Activated T-cell treated with anti-CD3 and anti-CD28 coated beads for 4 hours (primary cell): ENCODE measurements at places on chromosomes 1 and 21.

GRCh38 chr1:40064797-40065499 is 24.4 kb downstream of the CAP1 start:
- DNase-seq = no peak

GRCh38 chr1:84946631-84947030 is 50.3 kb downstream of the MCOLN2 start:
- no peak for DNase-seq

DNA sequence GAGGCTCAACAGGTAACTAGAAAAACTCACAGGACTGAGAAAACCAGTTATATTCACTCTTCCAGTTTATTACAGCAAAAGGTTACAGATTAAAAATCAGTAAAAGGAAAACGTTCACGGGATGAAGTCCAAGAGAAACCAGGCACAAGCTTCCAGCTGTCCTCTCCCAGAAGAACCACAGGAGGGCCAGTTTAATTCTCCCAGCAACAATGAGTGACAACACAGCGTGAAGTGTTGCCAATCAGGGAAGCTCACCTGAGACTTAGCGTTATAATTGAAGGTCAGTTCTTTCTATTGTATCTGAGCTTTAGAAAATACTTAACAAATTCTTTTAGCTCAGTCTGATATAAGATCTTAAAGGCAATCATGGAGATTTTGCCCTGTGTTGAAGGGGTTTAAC is 65.2 kb upstream of the TNR start:
- DNase-seq = no peak

DNA sequence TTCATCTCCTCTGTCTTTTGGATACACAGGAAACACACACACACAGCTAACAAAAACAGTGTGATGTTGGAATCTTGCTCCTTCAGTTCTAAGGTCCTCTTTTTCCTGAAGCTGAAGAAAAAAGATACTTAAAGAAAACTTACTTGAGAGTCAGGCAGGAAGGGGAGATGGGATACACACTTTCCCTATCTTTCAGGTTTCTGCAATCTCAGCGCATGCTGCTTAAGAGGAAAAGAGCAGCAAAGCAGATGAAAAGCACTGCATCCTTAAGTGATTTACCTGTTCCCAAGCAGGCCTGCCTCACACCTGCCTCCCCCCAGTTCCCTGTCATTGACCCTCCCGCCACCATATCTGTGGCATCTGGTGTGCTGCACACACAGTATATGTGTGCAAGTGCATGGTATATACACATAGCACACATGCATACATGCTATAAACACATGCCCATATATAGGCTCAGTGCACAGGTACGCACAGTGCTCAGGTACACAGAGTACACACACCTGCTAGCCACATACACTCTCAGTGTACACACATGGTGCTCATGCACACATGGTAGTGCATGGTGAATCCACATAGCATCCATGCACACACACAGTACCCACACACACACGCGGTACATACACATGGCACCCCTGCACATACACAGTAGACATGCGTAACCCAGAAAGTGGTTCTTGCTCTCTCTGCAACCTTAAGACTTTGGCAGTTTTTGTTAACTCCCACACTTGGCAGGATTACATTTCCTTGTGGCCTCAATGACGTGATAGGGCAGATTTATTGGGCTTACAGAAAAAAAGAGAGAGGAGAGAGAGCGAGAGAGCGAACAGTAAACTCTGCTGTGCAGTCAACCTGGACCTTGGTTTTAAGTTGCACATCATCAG is 166.9 kb downstream of the TOMM20 start:
- no peak for DNase-seq

DNA sequence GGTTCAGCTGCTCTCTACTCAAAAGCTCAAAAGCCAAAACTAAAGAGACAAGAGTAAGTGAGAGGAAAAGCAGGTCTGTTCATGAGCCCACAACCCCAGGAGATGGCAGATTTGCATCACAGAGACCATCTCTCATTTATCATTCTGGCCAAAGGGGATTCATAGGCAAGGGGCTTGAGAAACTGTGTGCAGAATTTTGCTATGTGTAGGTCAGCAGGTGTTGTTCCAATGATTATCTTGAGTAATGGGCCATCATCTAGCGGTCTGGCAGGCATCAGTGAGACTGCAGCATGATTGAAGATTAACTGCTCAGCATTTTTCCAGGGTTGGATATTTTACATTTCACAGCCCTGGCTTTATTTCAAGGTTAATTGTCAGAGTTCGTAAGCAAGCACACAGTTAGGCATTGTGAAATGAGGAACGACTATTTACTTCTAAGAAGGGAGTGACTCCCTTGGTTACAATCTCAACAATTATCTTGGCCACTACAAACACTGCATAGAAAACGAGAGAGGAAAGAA is 1204.6 kb upstream of the TMPRSS15 start:
- DNase-seq = no peak

DNA sequence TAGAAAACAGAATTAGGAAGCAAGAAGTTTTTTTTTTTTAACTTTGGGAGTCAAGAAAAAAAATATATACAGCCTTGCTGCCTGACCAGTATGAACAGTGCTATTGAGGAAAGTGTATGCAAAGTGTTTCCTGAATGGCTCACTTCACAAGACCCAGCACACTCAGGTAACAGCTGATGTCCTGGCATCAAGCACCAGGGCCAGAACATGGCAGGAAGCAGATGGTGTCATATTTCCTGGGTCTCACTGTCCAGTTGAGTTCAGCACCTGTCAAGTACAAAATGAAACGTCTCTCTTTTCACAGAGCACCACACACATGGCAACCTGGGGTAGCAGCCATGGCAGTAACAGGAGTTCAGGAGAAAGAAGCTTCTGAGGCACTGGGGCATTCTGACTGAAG is 372.3 kb downstream of the TTLL7 start:
- DNase-seq = no peak

- DNase-seq = no peak
Observed at GRCh38 chr1:3444298-3444697, 10.2 kb upstream of the ARHGEF16 start.

- no peak for DNase-seq
Observed at GRCh38 chr1:28129150-28129549, 40.7 kb upstream of the EYA3 start.

DNA sequence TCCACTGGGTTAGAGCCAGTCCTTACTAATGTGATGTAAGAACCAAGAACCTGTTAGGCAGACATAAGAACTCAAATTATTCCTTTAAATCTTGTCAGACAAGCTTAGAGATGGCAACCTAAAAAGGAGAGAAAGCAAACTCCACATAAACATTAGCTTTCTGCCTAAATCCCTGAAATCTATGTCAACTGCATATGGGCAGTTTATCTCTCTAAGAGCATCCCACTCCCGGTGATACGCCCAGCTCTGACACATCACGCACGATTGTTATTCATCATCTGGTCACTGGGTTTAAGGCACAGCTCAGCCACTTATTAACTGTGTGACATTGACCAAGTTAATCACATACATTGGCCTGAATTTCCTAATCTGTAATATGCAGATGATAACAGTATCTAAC is 323.7 kb downstream of the HHIPL2 start:
- DNase-seq = no peak

DNA sequence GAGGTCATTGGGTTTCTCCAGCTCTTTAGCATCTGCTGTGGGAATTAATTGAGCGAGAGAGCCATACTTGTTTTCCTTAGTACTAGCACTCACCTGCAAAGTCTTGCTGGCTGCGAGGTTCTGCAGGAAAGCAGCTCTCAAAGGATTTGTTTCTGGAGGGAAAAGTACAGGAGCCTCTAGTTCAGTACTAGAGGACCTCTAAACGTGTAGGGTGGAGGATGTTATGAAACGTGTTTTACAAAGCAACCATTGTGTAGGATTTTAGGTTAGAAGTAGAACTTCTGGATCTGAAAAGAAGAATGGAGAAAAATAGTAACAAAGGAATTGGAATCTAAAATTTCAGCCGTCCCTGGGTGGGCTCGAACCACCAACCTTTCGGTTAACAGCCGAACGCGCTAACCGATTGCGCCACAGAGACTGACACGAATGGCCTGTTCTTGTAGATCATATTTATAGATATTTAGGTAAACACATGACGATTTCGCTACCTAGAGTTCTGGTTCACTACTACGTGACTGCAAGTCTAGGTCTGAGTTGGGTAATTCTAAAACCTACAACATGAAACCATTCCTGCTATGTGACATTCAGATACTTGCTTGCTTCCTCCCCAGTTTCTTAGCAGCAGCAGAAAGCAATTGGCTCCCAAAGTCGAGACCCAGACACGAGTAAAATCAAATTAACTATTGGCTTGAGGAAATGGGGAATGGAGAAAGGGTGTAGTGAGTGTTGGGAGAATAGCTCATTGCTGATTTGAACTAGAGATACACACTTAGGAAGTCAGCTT is 60.2 kb upstream of the CFAP126 start:
- DNase-seq = no peak

- no peak for DNase-seq
Observed at GRCh38 chr1:116431870-116432500, 58.9 kb downstream of the ATP1A1 start.

DNA sequence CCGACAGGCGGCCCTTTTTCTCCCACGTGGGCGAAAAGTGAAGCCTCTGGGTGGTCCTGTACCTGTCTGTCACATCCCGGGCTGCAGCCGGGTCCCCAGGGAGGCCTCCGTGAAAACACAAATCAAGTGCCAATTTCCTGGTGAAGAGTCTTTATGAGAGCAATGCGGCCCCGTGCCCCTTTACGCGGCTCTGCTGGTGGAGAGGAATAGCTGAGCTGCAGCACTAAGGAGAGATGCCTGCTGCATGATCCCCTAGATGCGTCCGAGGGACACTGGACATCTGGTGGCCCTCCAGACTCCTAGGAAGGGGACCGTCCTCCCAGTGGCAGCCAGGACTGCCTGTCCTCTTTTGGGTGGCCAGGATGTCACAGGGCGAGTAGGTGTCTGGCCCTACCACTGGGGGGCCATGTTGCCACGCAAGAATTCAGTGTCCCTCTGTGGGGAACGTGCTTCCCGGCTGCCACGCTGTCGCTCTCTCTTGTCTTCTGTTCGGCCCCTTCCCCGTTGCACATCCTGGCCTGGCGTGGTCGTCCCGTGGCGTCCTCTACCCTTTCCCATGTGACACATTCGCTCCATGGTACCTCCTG is 38.7 kb downstream of the COL18A1 start:
- DNase-seq = no peak

- DNase-seq = no peak
Observed at GRCh38 chr1:187409341-187409740, 580.6 kb downstream of the PLA2G4A start.

DNA sequence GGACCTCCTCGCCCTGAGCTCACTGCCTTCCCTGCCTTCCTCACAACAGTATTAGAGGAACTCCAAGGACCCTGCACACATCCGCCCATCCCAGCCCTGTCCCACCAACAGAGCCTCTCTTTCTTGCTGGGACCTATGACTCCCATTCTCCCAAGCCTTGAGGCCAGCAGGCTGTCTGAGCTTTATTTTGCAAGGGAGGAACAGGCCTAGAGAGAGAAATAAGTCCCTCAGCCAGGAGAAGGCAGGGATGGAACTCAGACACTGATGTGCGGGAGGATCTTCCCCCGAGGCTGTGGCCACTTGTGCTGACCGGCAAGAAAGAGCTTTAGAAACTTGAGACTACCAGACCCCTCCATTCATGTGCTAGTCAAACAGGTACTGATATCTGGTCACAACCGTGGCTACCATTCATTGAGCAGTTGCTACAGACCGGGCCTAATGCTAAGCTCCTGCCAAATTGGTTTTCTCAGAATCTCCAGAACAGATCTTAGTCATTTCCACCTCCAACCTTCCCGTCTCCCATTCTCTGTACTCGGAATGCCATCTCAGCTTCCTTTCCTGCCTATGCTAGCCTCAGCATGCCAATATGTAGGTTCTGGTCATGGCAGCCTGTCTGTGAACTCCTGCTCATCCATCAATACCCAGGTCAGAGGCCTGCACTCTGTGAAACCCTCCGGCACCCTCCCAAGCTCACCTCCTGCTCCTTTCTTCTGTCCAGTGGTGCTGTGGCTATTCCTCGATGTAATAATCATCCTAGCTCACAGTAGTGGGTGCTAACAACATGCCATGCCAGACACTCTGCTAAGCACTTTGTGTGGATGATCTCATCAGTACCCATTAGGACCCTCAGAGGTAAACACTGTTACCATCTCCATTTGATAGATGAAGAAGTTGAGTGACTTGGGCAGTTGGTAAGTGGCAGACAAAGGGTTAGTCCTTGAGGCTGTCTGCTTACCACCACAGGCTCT is 3.8 kb downstream of the TMEM54 start:
- no peak for DNase-seq

GRCh38 chr21:30336596-30336995 is 898 bp downstream of the KRTAP27-1 start:
- DNase-seq = no peak

DNA sequence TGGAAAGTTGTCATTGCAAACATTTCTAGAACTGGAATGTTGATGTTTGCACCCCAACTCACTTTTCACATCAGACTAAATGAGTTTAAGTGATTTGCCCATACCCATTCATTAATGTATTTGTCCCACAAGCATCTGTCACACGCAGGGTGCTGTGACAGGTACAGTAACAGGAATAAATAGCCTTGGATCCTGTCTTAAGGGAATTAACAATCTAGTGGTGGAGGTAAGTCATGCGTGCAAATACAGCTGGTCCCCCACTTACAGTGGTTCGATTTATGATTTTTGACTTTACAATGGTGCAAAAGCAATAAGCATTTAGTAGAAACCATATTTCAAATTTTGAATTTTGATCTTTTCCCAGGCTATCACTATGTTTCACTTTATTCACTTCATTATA is 17.5 kb upstream of the PRDM2 start:
- no peak for DNase-seq

DNA sequence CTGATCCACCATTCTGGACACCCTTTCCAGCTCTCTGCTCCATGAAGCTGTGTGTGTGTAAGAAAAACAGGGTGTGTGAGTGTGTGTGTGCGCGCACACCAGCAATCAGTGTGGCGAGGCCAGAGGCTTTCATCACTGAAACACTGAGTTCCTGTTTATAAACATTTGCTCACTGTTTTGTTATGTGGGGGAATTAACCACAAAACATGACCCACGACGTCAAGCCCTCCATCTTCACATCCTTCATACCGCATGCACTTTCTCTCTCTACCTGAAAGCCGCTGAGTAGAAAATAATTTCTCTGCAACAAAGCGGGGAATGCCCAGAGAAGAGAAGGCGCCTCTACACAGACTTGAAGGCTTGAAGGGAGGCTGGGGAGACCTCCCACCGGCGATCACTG is 148.9 kb upstream of the IRF2BP2 start:
- DNase-seq = no peak

DNA sequence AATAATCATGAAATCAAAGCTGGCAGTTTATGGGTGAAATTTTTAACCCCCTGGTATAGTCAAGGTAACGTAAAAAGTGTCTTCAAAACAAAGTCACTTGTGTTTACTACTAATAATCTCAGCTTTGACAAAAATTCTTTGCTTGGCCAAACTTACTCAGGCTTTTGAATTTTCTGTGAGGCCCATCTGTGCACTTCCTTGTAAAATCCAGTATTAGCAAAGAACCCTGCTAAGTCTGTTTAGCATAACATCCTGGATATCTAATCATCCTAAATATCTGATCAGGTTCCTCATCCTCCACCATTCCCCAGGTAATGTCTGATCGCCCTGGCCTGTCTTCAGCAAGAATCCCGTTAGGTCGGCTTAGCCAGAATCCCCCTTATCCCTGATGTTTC is 3.0 kb downstream of the LYST start:
- no peak for DNase-seq
